ENCODE measurements at places on chromosomes 7 and 10. TPM values are rescaled to one million over a fixed set of nuclear protein-coding genes. Genes with fewer than 3 reads are reported as not detected.

Gene MBL2
- polyA plus RNA-seq = 128 TPM

Gene PDE6C
- polyA plus RNA-seq = not detected

Gene CUZD1
- polyA plus RNA-seq = 0.07 TPM

Gene LCOR
- polyA plus RNA-seq = 7.4 TPM

Gene UTF1
- polyA plus RNA-seq = not detected

Gene SFR1
- 0.83 TPM for polyA plus RNA-seq

DNA sequence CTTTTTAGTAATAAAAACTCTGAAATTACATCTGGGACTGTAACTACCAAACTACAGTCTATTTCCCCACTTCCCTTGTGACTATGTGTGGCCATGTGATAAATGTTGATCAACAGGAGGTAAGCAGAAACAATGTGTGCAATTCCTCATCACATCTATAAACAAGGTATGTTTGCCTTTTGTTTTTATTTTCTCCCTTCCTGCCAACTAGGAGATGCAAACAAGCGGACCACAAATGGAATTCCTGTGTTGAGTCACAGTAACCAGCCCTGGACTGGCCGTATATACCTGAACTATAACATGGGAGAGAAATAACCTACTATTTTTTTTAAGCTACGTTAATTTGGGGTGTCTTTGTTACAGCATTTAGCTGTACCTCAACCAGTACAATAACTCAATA lies 52.5 kb downstream of the SCRN1 start:
- DNase-seq = no peak
- no peak overlapping the region for H3K27ac ChIP-seq
- H3K36me3 ChIP-seq = no peaks in the 10 kb centered on the region
- no peaks in the 10 kb centered on the region for H3K27me3 ChIP-seq
- H3K4me1 ChIP-seq = no peaks in the 10 kb centered on the region

GRCh38 chr7:20114468-20114867 lies 102.7 kb downstream of the MACC1 start:
- no peak overlapping the region for H3K27ac ChIP-seq
- H3K4me1 ChIP-seq = no peaks in the 10 kb centered on the region
- H3K27me3 ChIP-seq = no peaks in the 10 kb centered on the region

DNA sequence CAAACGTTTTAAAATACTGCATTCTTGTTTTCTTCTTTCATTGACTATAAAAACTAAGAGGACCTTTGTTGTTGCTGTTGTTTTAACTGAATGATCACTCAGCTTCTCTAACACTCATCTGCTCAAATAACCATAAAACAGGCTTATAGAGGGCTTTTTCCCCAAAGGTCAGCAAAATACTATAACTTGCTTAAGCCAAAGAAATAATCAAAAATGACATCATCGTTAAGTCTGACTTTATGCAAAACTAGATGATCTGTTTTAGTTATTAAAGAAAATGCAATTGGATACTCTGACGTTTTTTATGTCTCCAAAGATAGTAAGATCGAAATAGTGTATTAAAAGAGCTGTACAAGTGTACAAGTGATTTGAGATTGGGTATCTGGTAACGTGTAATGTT lies 152.9 kb downstream of the SEMA3A start:
- no peak for DNase-seq
- H3K4me3 ChIP-seq = no peak overlapping the region
- H3K27ac ChIP-seq = no peak overlapping the region
- H3K27me3 ChIP-seq = no peaks in the 10 kb centered on the region
- no peaks in the 10 kb centered on the region for H3K36me3 ChIP-seq
- no peaks in the 10 kb centered on the region for H3K4me1 ChIP-seq

DNA sequence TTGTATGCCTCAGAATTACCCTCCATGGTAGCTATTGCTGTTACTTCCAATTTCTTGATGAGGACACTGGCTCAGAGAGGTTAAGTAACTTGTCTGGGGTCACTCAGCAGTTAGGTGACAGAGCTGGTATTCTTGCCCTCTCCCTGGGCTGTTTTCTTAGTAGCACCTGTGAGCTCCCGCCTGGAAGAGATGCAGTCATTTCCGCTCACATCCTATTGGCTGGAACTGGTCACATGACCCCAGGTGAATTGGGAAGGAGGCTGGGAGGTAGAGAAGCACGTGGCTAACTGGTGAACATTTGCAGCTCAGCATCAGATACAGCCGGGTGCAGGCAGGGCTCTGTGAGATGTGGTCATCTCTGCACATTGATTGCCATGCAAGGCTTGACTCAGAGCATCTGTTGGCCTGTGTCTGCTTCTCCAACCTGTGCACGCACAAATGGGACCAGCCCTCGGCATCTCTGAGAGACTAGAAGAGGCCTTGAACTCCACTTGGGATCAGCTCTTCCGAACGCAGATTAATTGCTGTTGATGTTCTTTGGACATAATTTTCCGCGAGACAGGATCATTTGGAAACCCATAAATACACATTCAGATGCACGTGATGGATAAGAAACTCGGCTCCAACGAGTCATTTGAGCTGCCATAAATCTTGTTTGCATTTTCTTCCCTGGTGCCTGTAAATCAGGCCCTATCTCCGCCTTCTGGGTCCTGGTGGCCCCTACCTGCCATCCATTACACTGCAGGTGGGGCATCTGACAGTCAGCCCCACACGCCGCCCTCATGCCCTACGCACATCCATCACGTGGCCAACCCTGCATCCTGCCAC lies 42.8 kb downstream of the MYL10 start:
- H3K27ac ChIP-seq = no peak overlapping the region
- no peak overlapping the region for H3K4me3 ChIP-seq
- H3K4me1 ChIP-seq = no peaks in the 10 kb centered on the region
- no peaks in the 10 kb centered on the region for H3K36me3 ChIP-seq
- peak; percentile 25 for DNase-seq

DNA sequence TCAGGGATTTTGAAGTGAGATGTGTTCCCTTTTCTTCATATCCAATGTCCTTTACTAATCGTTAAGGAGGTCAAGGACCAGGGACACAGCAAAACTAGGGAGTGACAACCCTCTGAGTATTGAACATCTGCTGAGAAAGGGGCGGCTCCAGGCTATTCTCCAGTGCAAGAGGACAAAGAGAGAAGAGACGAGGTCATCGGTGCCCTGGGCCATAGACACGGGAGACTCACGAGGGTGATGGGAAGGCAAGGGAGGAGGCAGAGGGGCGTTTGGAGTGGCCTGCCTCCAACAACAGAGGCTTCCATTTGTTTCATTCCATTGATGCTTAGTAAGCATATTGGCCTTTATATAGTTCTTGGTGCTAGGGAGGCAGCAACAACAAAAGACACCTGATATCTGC lies 268.4 kb downstream of the CXCL12 start:
- H3K4me3 ChIP-seq = no peak overlapping the region
- no peak for DNase-seq
- H3K27ac ChIP-seq = no peak overlapping the region
- H3K4me1 ChIP-seq = no peaks in the 10 kb centered on the region
- H3K36me3 ChIP-seq = no peaks in the 10 kb centered on the region

GRCh38 chr7:77433901-77434300 lies 17.8 kb upstream of the GSAP start:
- no peaks in the 10 kb centered on the region for H3K27me3 ChIP-seq
- H3K36me3 ChIP-seq = no peaks in the 10 kb centered on the region
- H3K4me3 ChIP-seq = no peak overlapping the region

DNA sequence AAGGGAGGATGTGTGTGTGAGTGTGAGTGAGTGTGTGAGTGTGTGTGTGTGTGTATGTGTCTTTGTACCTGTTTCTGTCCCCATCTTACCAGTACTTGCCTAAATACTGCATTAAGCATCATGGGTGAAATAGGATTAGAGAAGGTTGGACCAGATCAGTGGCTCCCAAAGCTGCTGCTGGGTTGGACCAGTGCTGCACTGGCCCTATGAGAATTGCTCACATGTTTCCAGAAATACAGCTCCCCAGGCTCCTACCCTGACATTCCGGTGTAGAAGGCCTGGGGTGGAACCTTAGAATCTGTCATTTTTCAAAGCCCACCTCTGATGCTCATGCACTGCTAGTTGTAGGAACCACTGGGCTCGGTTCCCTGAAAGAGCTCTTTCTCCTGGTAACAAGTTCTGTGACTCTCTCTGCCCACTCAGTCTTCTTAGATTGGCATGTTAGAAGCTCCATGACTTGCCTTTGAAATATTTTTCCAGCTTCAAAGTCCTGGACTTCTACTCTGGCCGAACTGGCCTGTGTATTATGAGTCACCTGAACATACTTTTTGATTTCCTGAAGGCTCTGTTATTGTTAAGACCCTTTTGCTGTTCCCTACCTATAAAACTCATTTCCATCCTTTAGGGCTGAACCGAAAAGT lies 224.7 kb downstream of the CUX1 start:
- no peaks in the 10 kb centered on the region for H3K27me3 ChIP-seq
- H3K4me1 ChIP-seq = no peaks in the 10 kb centered on the region
- DNase-seq = no peak

- H3K4me1 ChIP-seq = peaks cover 7% of the 10 kb centered on the region
- no peak overlapping the region for H3K27ac ChIP-seq
- no peaks in the 10 kb centered on the region for H3K27me3 ChIP-seq
- no peak for DNase-seq
- no peak overlapping the region for H3K4me3 ChIP-seq
These were observed 5.2 kb downstream of the PSMG3 start for GRCh38 chr7:1564603-1565022.

DNA sequence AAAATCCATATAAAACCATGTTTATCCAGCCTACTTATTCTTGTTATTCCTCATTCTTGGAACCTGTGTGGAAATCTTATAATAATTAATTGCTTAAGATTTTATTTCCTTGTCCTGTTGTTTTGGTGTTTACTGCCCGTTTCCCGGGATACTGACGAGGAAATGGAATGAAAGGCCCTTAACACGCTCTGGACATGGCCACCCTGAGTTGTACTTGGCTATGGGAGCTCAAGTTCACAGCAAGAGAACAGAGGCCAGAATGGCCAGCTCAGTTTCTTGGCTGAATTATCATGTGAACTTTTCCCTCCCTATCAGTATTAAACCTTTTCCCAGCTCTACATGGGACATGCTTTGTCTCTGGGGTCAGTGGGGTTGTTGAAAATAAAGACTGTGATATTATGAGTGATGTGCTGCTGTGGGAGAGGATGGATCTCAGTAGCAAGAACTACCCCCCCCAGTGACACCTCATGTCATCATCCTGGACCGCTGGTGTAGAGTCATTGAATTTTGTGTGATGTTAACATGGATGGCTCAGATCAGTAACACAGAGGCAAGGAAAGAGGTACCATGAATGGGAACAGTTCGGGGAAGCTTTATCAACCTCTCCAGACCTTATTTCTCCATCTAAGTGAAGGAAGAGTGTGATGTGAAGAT lies 87.0 kb upstream of the IGFBP3 start:
- no peaks in the 10 kb centered on the region for H3K27me3 ChIP-seq
- H3K36me3 ChIP-seq = no peaks in the 10 kb centered on the region
- H3K27ac ChIP-seq = no peak overlapping the region
- DNase-seq = no peak
- H3K4me1 ChIP-seq = no peaks in the 10 kb centered on the region

DNA sequence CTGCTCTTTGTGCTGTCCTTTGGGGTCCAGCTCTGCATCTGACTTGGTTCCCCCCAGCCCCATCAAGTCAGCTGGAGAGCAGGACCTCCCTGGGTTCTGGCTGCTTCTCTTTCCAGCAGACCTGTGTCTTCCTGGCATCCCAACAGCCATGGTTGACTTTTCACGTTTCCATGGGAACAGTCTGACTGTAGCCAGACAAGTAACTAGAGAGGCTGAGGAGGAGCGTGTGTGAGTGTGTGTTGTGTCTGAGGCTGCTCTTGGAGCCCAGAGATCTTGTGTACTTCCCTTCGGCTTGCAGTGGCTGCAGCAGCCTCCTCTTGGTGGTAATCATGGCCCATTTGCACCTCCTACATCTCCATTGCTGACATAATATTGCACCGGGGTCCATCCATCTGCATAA lies 332.0 kb downstream of the RPS24 start:
- H3K4me1 ChIP-seq = no peaks in the 10 kb centered on the region
- H3K4me3 ChIP-seq = no peak overlapping the region
- no peak for DNase-seq
- H3K27ac ChIP-seq = no peak overlapping the region

DNA sequence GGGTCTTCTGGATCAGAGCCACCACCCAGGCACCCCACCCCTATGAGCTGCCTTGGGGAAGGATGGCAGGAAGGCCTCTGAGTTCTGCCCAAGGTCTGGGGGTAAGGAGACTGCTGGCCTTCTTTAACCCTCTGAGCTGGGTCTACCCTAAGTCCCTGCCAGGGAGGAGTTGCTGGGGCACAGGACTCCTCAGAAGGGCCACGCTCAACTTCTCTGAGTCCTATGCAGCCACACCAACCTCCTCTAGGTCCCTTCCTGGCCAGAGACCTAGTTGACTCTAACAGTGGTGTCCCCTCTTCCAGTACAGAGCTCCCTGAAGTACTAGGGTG lies 2.6 kb upstream of the NEURL1 start:
- no peak overlapping the region for H3K27ac ChIP-seq
- H3K27me3 ChIP-seq = peaks cover 8% of the 10 kb centered on the region
- H3K4me3 ChIP-seq = no peak overlapping the region
- DNase-seq = no peak

DNA sequence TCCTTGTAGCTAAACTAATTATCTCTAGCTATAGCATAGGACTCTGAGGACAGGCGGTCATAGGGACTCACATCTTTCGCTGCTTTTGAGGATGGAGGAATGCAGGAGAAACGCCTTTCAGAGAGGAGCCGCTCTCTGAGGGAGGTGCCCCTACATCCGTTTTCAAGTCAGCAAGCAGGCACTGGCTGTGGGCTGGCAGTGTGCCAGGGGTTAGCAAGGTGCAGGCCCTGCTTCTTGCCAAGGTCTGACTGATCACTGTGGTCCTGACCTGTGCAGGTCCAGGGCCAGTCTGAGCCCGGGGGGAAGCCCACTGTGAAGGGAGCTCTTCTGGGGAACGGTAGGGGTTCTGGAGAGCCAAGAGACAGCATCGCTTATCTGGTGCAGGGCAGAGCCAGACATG lies 89.4 kb downstream of the SH3PXD2A start:
- no peak overlapping the region for H3K27ac ChIP-seq
- H3K27me3 ChIP-seq = no peaks in the 10 kb centered on the region
- no peak overlapping the region for H3K4me3 ChIP-seq
- H3K36me3 ChIP-seq = no peaks in the 10 kb centered on the region

DNA sequence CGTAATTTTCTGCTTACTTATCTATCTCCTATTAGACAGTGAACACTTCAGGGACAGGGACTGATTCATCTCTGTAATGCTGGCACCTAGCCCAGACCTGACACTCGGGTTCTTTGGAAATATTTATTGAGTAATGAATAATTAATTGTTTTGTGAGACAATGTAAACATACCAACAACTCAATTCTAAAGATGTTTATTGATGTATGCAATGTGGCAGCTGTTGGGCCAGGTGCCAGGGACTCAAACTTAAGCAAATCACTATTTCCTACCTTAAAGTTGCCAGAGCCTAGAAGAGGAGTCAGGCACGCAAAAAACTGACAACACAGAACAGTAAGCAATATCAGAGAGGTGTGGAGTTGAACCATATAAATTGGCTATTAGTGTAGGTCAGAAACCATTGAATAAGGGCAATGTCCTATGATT lies 63.6 kb upstream of the BMPER start:
- no peak overlapping the region for H3K4me3 ChIP-seq
- no peaks in the 10 kb centered on the region for H3K27me3 ChIP-seq
- no peaks in the 10 kb centered on the region for H3K4me1 ChIP-seq

GRCh38 chr10:124156524-124157260 lies 63.3 kb upstream of the CHST15 start:
- H3K4me3 ChIP-seq = no peak overlapping the region
- no peak for DNase-seq

GRCh38 chr7:665736-666453 lies 60.6 kb upstream of the DNAAF5 start:
- no peaks in the 10 kb centered on the region for H3K36me3 ChIP-seq
- no peak overlapping the region for H3K4me3 ChIP-seq
- no peaks in the 10 kb centered on the region for H3K27me3 ChIP-seq
- no peak for DNase-seq
- no peaks in the 10 kb centered on the region for H3K4me1 ChIP-seq

- H3K36me3 ChIP-seq = no peaks in the 10 kb centered on the region
- H3K4me3 ChIP-seq = no peak overlapping the region
- no peaks in the 10 kb centered on the region for H3K4me1 ChIP-seq
- no peak overlapping the region for H3K27ac ChIP-seq
These were observed 350.1 kb upstream of the MKI67 start for GRCh38 chr10:128476368-128476725.
